Articular chondrocyte of knee joint (primary cell): ENCODE measurements at places on chromosomes 3 and 15. TPM values are rescaled to one million over a fixed set of nuclear protein-coding genes. Genes with fewer than 3 reads are reported as not detected.

FAM162A gene
- 23.8 and 26.4 TPM in 2 replicates for total RNA-seq

CNTN6 gene
- total RNA-seq: under 0.01 TPM in 1 of 2 replicates, not detected in the other

WDR49 gene
- total RNA-seq: 0.26 and 0.65 TPM in 2 replicates

HESX1 gene
- 0.52 and 0.65 TPM in 2 replicates for total RNA-seq

CCR3 gene
- 0.13 TPM in 1 of 2 replicates, not detected in the other for total RNA-seq

EPHB3 gene
- total RNA-seq: 8.5 and 10.1 TPM in 2 replicates

STRIT1 gene
- not detected in 2 replicates for total RNA-seq

DNAH12 gene
- 0.13 and 0.43 TPM in 2 replicates for total RNA-seq

ANKUB1 gene
- total RNA-seq: not detected in 2 replicates

STX19 gene
- 0.13 TPM in 1 of 2 replicates, not detected in the other for total RNA-seq

LSMEM2 gene
- 0.13 and 0.22 TPM in 2 replicates for total RNA-seq

LXN gene
- total RNA-seq: 71.9 and 248 TPM in 2 replicates

XYLB gene
- total RNA-seq: 9.1 and 10.7 TPM in 2 replicates

C3orf85 gene
- total RNA-seq: not detected in 2 replicates

GABRA5 gene
- under 0.01 and 0.22 TPM in 2 replicates for total RNA-seq

ARNT2 gene
- total RNA-seq: 18.3 and 21.4 TPM in 2 replicates

SLCO2A1 gene
- not detected in 2 replicates for total RNA-seq

STARD5 gene
- total RNA-seq: 3.8 and 6.4 TPM in 2 replicates

TRMT10C gene
- 29.9 and 32.4 TPM in 2 replicates for total RNA-seq

GOLGA8J gene
- total RNA-seq: 0.22 and 0.52 TPM in 2 replicates

CD80 gene
- 0.32 TPM in 1 of 2 replicates, not detected in the other for total RNA-seq

FXR1 gene
- total RNA-seq: 168 and 179 TPM in 2 replicates
